ENCODE measurements at places on chromosomes 1 and 21.

GRCh38 chr1:37998089-37998808 lies 7.1 kb downstream of the FHL3 start:
- no peak for DNase-seq

GRCh38 chr1:14994841-14995437 lies 158.6 kb upstream of the TMEM51 start:
- DNase-seq, result no peak

- no peak for DNase-seq
Observed at GRCh38 chr1:67586596-67586995, 98.4 kb upstream of the GADD45A start.

GRCh38 chr21:17231771-17232170 lies 281.1 kb upstream of the CXADR start:
- no peak for DNase-seq

GRCh38 chr1:32163405-32163804 lies 16.1 kb upstream of the TXLNA start:
- no peak for DNase-seq

- DNase-seq, result no peak
Observed at GRCh38 chr1:200205216-200205995, 177.9 kb downstream of the NR5A2 start.

GRCh38 chr1:59414406-59415133 lies 117.7 kb downstream of the FGGY start:
- no peak for DNase-seq

- DNase-seq, result no peak
Observed at GRCh38 chr1:98327220-98327861, 334.2 kb upstream of the SNX7 start.

- no peak for DNase-seq
Observed at GRCh38 chr1:234963904-234964702, 164.5 kb downstream of the TOMM20 start.

DNA sequence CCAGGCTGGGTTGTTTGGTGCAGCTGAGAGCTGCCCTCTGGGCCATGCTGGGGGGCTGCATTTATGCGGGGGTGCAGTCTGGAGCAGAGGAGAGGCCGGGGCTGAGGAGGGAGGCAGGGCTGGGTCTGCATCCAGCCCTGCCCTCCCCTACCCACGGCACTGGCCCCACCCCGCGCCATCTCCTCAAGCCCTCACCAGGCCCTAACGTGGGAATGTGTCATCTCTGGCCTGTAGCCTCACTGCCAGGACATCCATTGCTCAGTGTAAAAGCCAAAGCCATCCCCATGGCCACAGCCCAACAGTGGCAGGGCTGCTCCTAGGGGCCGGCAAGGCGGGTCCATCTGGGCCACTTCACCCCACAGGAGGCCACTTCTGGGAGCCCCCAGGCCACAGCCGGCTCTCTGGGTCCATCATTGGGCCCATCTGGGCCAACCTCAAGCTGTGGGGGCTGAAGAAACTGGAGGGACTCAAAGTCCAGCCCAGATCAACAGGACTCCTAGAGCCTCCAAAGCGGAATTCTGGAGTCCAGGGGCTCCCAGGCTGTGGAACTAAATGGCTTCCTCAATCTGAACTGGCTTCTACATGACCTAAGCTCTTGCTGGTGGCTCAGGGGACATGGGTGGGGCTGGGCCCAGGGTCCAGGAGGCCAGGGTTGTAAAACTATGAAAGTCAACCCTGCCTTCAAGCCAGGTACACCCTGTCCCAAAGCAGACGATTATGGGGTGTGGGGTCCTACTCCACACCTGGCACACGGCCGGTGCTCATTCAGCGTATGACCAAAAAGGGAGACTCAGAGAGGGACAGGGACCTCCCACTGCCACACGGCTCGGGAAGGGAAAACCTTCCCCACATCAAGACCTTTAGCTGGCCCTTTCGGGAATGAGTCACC lies 32.6 kb downstream of the RUNX3 start:
- no peak for DNase-seq
